NCI-H524 treated with DMSO at 0.1 percent for 48 hours (cell line): ENCODE measurements at places on chromosomes 12 and 14.
A peak's percentile ranks its signal among the peaks of the same experiment; 100 is the strongest.

DNA sequence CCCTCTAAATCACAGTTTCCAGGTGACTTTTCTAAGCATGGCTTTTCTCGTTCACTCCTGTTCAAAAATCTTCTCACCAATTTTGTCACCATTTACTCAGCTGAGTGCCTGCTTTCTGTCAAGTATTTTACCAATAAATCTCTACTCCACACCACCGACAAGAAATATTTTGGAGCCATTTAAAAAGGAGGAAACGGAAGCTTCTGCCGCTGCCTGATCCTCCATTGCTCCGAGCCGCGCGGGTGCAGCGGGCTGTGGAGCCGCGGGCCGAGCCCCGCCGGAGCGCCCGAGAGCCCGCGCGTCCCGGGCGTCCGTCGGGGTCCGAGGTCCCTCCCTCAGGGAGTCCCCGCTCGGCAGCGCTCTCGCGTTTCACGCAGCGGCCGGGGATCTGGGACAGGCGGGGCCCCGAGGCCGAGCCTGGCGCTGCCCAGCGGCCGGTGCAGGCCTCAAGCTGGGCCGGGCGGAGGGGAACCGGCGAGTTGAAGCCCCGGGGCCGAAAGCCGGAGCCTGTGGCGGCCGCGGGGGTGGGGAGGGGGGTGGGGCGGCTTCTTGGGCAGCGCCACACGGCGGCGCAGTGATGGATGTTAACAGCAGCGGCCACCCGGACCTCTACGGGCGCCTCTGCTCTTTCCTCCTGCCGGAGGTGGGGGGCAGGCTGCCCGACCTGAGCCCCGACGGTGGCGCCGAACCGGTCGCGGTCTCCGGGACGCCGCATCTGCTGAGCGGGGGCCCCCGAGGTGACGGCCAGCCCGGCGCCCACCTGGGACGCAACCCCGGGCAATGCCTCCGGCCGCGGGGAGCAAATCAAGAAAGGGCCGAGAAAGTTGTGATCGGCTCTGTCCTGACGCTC lies 1.1 kb upstream of the HEBP1 start:
- DNase-seq, result no peak

DNA sequence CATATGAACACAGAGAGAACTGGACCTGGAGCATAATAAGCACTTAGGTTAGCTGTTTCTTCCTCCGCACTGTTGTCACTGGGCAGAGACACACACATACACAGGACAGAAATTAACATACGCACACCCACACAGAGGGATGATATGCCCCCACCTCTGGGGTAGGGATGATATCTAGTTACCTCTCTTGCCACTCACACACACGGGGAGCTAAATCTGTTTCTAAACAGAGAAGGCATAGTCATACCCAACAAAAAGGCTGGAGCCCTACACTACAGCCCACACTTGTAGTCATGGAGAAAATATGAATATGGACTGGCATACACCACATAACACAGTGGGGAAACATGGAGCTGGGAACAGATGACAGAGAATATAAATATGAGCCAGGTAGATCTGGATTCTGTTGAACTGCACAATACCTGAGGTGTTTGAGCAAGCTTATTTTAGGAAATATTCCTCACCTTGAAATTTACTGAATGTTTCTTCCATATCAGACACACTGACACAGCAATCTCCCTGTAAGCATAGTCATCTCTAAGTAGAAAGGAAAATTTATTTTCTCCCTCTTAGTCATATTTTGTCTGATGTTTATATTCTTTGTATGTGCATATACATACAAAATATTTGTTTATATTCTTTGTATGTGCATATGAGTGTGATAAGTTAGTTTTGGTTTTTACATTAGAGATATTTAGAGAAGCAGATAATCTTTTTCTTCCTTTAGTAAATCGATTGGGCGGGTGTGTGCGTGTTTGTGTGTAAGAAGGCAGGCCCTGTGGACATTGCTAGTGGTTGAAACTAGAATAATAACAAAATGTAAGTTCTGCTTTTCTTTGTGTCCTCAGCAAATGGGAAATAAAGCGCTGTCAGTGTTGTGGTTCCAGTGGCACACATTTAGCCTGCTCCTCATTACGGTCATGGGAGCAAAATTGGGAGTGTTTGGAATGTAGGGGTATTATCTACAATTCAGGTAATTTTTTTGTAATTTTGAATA lies 20.9 kb upstream of the SCFD1 start:
- DNase-seq, result no peak

DNA sequence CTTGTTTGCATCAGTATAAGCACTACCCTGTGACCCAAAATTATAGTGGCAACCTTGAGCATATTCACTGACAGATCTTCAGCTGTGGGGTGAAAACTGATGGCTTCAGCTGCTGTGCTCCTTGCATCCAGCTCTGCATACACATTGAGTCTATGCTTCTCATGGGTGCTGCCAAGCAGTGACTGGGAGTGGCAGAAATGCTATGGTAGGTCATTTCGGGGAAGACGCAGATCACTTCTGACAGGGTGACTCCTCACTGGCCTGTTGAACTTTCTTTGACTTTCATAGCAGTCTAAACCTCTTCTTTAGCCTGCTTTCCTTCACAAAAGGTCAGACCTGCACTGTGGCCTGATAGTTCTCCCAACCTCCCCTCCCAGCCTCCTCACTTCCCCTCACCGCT lies 5.6 kb upstream of the ALDH1L2 start:
- DNase-seq, result no peak

GRCh38 chr12:97404543-97404942 lies 58.1 kb upstream of the RMST start:
- DNase-seq, result no peak

- peak; percentile 14 for DNase-seq
These were observed 100.7 kb downstream of the LRRK2 start for GRCh38 chr12:40325349-40325960.

DNA sequence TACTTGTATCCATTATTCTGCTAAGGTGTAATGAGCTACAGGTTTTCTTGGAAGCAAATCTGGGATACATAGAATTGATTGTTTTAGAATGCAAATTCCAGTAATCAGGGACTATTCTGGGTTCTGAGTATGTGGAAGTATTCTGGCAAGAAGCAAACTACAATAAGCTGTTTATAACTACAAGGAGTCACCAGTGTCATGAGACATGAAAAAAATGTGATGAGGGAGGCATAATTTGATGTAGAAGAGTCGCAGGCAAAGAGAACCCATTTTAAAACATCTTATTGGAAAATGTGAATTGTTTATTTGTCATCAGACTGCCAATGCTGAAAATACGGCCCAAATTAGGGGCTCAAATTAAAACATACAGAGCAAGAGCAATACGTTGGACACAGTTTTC lies 321.8 kb upstream of the E2F7 start:
- DNase-seq, result no peak

DNA sequence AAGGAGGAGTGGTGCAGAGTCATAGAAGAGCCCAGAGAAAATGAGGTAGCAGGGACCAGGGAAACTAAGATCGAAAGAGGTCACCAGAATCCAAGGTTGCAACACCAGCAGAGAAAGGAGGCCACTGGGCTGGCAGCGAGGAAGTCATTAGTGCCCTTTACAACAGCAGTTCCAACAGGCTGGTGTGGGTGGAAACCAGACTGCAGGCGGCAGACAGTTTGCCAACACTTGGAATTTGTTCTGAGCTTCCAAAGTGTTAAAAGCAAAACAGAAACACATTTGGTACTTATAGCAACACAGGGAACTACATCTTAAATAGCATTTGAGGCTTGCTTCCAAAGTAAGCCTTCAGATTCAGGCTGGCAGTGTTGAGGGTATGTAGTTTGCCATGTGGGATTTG lies 95.2 kb upstream of the PWP1 start:
- DNase-seq, result no peak

DNA sequence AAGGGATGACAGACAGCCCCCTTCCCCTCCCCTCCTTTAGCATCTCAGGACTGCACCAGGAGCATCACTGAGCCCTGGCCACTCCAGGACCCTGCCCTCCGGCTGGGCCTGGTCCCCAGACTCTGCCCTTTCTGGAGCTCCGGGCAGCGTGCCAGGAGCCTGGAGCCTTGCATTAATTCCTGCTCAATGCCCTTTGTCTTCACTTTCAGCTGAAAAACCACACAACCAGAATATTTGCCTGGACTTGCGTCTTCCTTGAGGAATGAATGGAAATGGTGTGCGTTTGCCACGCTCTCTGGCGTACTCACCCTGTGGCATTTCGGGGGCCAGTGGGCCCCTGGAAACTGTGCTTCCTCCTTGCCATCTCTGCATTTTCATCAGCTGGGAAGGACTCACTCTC lies 8.5 kb upstream of the RFLNA start:
- DNase-seq, result no peak

- no peak for DNase-seq
These were observed 17.3 kb upstream of the PPFIBP1 start for GRCh38 chr12:27506645-27507189.

GRCh38 chr12:131991816-131992430 lies 42.2 kb downstream of the EP400 start:
- no peak for DNase-seq

- no peak for DNase-seq
These were observed 64.1 kb upstream of the DYNC1H1 start for GRCh38 chr14:101900253-101900652.

DNA sequence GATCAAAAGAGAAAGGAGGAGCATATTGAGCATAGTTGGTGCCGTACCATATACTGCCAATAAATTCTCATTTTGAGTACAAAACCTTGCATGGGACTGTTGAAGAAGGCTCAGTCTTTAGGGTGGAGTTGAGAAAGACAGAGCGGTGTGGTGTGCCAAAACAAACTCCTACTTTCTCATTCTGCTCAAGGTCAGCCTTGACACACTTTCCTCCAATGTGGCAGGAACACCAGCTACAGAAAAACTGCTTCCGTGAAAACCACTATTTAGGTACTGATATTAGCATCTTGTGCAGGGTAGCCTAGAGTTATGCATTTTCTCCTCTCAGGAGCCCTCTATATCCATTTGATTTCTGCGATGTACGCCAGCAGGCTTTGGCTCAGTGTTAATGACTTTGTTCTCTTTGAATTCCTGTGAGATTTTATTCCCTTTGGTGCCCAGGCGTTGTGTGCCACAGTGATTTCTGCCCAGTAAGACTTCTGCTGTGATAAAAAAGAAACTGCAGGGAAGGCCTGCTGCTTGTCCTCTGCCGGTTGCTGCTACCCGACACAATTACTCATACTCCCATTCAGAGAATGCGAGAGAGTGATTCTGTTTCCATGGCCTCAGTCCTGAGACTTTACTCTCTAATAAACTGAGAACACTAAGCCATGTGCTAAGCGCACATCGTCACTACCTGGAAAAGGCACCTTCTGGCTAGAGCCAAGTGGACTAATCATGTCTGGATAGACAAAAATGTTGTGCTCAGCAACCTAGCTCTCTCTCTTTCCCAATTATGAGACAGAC lies 88.3 kb upstream of the MDM1 start:
- no peak for DNase-seq

- no peak for DNase-seq
These were observed 69.1 kb upstream of the EGLN3 start for GRCh38 chr14:34020014-34020413.

DNA sequence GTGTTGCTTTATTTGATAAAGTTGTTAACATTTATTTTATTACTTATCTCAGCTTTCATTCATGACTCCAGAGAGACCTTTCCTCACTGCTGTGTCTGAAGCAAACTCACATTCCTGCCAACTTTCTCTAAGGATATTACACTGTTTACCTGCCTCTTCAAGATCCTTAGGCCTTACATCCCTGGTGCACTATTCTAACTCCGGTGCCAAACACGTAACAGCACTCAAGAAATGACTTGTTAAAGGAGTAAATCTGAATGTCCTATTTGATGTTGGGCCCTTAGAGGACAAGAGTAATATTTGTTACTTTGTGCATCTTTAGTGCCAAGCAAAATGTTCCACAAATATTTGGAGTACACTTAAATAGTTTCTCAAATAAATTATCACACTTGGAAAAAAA lies 324.1 kb upstream of the FLRT2 start:
- DNase-seq, result no peak

GRCh38 chr12:123095078-123095881 lies 55.6 kb downstream of the PITPNM2 start:
- no peak for DNase-seq

- DNase-seq, result no peak
These were observed 276.0 kb downstream of the FOXG1 start for GRCh38 chr14:29042551-29042950.

DNA sequence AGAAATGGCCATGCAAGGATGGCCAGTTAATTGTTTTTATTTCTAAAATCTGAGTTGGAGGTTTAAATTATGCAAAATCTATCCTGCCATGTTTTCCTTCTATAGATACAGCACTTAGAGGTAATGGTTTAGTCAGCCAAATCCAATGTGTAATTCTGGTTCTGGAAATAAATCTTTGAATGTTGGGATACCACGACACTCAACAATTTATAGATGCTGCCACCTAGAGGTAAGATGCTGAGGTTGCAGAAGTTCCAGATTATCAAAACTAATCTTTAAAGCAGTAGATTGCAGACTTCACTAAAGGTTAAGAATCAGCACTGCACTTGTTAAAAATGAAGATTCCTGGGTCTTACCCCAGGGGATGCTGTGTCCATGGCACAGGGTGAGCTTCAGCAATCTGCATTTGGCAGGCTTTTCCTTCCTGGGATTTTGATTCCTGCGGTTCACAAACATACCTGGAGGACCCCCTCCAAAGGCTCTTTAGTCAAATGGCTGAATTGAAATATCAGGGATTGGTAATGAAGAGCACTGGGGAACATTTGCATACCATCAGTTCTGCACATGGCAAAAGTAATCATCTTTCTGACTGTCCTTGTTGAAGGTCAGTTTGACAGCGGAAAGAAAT lies 53.4 kb upstream of the ANO4 start:
- DNase-seq, result no peak

DNA sequence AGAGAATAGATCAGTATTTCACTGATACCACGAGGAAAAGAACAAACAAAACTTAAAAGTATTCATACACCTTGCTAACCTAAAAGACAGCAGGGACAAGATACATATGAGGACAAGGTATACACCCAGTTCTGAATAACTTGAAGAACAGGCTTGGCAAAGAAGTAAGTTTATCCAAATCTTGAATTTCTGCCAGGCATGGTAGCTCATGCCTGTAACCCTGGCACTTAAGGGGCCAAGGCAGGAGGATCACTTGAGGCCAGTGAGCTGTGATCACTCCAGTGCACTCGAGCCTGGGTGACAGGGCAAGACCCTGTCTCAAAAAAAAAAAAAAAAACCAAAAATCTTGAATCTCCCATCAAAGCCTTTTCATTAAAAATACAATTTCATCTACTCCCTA lies 25.0 kb downstream of the EIF2S1 start:
- no peak for DNase-seq
